ENCODE measurements at places on chromosomes 7 and 10. TPM values are rescaled to one million over a fixed set of nuclear protein-coding genes. Genes with fewer than 3 reads are reported as not detected.

DNA sequence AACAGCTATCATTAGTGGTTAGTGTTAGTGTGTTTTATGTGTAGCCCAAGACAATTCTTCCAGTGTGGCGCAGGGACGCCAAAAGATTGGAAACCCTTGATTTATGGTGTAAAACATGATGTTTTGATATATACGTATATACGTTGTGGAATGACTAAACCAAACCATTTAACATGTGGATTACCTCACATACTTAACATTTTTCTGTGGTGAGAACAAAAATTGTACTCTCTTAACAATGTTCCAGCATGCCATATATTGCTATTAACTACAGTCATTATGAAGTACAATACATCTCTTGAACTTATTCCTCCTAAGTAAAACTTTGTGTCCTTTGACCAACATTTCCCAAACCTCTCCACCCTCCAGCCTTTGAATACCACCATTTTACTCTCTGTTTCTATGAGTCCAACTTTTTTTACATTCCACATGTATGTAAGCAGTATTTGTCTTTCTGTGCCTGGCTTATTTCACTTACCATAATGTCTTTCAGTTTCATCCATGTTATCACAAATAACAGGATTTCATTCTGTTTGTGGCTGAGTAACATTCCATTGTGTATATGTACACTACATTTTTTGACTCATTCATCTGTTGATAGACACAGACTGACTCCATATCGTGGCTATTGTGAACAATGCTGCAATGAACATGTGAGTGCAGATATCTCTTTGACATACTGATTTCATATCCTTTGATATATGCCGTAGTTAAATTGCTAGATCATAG is 42.2 kb upstream of the MAGI2 start:
- DNase-seq: no peak

DNA sequence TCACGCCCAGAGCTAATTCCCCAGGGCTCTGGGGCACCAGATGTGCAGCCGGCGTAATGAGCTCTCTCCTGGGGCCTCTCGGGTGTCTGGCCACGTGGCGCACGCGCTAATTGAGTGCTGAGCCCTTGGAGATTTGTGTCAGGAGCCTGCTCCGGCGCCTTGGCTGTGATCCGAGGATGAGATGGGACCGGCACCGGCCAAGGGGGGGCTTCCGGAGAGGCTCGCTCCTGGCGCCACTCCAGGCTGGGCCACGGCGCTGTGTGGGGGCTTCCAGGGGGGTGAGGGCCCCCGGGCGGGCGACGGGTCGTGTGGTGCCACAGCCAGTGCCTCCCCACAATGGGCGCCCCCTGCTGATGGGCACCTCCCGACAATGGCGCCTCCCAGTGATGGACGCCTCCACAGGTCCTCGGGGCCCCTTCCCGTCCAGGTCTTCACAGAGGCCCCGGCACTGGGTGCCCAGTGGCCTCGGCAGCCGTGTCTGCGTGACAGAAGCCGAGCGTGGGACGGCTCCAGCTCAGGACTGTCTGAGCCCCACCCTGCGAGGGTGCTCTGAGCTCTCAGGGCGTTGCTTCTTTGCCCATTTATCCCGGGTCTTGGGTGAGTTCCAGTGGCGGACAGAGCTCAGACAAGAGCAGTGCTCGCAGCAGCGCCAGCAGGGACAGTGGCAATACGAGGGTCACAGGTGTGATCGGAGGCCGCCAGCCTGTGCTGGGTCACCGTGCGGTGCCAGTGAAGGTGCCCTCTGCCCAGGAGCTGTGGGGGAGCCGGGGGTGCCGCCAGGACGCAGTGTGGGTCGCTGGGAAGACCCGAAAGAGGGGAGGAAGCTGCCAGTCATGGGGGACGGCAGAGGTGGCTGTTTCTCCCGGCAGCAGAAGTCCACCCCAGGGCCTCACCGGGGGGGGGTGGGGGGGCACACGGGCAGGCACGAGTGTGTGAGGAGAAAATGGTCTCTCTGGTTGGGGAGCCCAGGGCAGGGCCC is 8.2 kb upstream of the NKX6-2 start:
- DNase-seq: no peak

The LRRD1 gene
- polyA plus RNA-seq: 0.31 TPM

DNA sequence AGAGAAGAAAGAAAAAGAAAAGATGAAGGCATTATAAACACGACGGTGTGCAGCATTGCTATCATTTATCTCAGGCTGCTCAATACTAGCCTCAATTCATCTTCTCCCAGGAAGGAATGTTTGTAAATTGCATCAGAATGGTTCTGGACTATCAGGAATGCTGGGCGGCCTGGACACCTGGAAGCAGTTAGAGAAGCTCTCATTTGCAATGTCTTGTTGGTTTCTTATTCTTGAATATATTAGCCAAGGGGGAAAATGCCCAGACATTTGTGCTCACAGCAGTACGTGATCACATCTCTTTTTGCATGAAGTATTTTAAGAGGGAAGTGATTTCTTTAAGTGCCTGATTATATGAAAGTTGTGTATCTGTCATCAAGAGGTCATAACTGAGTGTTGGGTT is 85.6 kb upstream of the IMMP2L start:
- no peak for DNase-seq

DNA sequence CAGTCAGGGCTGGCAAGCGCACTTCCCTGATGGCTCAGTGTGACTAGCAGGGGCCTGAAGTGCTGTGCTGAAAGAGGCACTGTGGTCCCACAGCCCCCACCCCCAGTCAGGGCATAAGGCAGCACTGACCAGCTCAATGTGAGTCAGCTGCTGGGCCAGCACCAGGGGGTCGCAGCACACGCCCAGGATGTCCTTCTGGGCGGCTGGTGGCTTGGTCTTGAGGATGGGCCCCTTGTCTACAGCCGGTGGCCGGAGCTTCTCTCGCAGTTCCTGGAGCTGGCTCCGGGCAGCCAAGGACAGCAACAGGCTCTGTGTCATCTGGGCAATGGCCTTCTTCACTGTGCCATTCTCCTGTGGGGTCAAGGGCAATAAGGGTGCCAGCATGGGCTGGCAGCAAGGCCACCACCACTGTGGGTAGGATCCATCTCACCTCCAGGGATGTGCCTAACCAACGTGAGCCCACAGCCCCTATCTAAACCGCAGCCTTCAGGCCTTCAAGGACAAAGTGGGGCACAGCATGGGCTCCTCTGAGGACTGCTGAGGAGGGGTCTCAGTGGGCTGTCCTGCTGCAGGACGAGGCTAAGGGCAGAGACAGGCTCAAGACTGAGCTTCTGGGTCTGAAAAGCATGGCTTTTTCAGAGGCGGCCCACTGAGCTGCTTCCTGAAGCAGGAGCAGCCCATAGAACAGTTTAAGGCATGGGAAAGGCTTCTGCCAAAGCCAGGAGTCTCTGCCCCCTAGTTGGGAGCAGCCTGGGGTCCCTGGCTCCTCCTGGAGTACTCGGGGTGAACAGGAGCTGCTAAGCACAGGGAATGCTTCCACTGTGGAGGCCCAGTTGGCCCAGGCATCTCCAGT is 62.5 kb downstream of the CSGALNACT2 start:
- no peak for DNase-seq

GRCh38 chr10:7421526-7421925 is 10.7 kb upstream of the SFMBT2 start:
- DNase-seq: no peak
